ENCODE measurements at places on chromosomes 1 and 21. TPM values are rescaled to one million over a fixed set of nuclear protein-coding genes. Genes with fewer than 3 reads are reported as not detected.

The DISC1 gene
- 0.98 TPM for polyA plus RNA-seq

The NBL1 gene
- polyA plus RNA-seq: 102 TPM

The MTARC2 gene
- 36.1 TPM for polyA plus RNA-seq

The PLCH2 gene
- polyA plus RNA-seq: 2.1 TPM

The AKIRIN1 gene
- polyA plus RNA-seq: 33.2 TPM

The LRRC71 gene
- polyA plus RNA-seq: 3.4 TPM

The FCAMR gene
- 0.18 TPM for polyA plus RNA-seq

The LRRC53 gene
- not detected for polyA plus RNA-seq

The LEMD1 gene
- 1.2 TPM for polyA plus RNA-seq

The FCMR gene
- 3.6 TPM for polyA plus RNA-seq

The LCE2A gene
- not detected for polyA plus RNA-seq

The PGLYRP3 gene
- polyA plus RNA-seq: not detected

The KCNC4 gene
- polyA plus RNA-seq: 3.1 TPM

Measured in lung (tissue), 17 donors.